ENCODE measurements at places on chromosomes 3 and 15.

DNA sequence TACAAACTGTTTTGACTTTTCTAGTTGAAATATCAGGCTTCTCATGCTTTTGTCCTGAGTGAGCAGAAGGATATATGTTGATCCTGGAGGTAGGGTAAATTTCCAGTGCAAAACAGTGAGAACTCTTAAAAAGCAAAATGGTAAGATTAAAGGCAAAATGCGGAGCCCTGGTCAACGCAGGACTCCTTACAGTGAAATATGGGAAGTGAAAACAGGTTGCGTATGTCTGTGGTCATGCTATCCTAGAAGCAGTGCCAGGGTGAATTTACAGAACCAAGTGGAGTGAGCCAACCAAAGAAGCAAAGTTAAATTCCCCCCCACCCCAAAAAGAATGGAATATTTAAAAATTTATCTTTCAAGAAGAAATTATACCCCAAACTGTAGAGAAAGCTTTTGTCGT is 256.4 kb downstream of the NR2F2 start:
- no peak for DNase-seq

DNA sequence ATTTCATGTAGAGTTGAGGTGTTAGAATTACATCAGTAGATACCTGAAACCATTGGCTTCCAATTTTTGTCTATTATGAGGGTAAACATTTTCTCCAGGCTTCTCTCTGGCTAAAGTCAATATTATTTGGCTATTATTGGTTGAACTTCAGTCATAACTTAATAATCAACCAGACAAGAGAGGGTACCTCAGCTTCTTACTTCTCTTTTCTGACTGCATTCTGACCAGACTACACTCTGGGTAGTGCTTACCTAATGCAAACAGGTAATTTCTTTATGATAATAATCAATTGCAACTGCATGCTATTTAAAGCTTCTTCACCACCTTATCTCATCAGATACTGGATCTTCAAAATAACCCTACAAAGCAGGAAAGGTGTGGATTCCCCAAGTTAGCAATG is 85.1 kb downstream of the ANP32A start:
- no peak for DNase-seq

- DNase-seq = no peak
Observed at GRCh38 chr3:163983940-163984339, 1094.4 kb downstream of the SI start.

GRCh38 chr3:22938739-22939138 is 264.4 kb upstream of the UBE2E2 start:
- DNase-seq = no peak
